Stimulated activated CD4-positive, alpha-beta T cell treated with anti-CD3 and anti-CD28 coated beads, Interleukin-4, amount 100 ng/mL, for 48 hours (primary cell): ENCODE measurements at places on chromosomes 16 and 17.

- no peak for DNase-seq
Measured at GRCh38 chr16:12208341-12209035, 232.0 kb downstream of the SNX29 start.

DNA sequence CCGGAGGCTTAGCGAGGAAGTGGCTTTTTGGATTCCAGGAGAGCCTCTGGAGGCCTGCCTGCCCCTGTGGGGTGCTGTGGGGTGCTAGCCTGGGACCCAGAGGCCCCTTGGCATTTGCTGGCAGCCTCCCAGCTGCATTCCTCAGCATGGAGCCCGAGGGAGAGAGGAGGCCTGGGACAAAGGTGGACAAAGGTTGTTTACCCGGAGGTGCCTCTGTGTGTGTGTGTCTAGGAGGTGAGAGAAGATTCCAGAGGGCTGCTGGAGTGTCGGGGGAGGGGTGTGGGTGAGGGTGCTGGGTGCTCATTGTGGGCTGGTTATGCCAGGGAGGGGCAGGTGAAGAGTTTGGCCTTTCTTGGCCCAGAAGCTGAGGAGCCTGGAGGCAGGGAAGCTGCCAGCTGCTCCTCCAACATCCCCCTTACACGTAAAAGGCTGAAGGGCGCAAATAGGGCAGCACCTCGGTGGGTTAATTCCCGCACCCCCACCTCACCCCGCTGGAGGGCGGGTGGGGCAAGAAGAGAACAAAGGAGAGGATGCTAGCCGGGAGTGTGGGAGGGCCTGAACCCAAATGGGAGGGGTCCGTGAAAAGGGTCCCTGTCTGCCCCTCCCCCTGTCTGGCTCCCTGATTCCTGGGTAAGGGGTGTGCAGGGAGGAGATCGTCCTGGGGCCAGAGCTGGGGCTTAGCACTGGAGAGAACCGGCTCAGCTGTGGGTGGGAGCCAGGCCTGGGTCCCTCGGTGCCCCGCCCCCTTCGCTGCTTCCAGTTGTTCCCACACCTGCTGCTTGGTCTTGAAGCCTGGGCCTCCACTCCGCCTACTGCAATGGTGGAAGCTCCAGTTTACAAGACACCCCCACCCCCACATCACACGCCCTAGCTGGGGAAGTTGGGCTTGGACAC lies 9.9 kb downstream of the HEXIM2 start:
- DNase-seq: no peak

DNA sequence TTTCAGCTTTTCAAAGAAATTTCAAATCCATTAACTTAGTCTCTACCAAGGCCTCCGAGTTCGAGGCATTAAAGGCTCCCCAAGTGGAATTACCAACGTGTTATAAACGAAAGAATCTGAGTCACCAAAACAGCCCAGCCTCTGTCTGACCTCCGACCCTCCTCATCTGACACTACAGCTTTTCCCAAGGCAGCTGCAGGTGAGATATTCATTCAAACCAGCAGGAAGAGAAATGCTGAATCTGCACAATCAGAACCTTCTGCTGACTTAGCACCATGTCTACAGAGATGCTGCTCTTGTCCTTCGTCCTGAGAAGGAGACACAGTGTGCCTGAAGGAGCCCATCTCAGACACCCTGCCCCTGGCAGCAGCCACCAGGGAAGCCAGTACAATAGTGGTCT lies 30.5 kb downstream of the GRIN2A start:
- no peak for DNase-seq

- no peak for DNase-seq
Measured at GRCh38 chr16:9437115-9437514, 345.7 kb downstream of the HAPSTR1 start.

DNA sequence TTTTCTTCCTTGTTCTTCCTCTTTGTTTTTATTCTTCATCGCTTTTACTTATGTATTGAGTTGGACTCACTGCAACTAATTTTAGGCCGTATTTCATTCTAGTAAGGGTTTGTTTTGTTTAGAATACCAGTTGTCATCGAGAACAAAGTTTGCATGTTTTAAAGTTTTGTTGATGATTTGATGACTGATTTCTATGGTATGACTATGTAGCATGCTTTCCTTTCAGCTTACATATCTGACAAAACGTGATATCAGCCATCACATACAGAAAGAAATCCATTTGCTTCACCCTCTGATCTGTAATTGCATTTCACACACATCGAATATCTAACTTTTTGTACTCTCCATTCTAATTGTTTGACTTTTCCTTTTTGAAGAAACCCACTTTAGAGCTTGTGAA lies 4.0 kb downstream of the PRKCA start:
- DNase-seq: no peak

GRCh38 chr17:39979016-39979670 lies 1.5 kb upstream of the PSMD3 start:
- DNase-seq: no peak

GRCh38 chr16:70393662-70394061 lies 45.2 kb downstream of the ST3GAL2 start:
- DNase-seq: no peak

DNA sequence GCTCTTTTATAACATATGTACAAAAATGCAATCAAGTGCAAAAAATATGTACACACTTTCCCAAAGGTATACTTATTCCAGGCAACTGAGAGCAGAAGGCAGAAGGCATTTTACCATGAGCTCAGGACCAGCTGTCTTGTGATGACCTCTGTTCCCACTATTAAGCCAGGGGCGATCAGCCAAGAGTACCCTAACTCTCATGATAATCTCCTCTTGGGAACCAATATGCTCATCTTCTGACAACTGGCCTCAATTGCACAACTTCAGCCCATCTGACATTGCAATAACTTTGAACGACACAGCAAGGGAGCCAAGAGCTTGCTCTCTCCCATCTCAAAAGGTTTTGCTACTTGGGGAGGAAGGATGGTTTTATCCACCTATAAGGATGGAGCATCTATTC lies 471.9 kb downstream of the HS3ST3B1 start:
- no peak for DNase-seq

GRCh38 chr16:81539009-81539758 lies 94.6 kb downstream of the CMIP start:
- no peak for DNase-seq

DNA sequence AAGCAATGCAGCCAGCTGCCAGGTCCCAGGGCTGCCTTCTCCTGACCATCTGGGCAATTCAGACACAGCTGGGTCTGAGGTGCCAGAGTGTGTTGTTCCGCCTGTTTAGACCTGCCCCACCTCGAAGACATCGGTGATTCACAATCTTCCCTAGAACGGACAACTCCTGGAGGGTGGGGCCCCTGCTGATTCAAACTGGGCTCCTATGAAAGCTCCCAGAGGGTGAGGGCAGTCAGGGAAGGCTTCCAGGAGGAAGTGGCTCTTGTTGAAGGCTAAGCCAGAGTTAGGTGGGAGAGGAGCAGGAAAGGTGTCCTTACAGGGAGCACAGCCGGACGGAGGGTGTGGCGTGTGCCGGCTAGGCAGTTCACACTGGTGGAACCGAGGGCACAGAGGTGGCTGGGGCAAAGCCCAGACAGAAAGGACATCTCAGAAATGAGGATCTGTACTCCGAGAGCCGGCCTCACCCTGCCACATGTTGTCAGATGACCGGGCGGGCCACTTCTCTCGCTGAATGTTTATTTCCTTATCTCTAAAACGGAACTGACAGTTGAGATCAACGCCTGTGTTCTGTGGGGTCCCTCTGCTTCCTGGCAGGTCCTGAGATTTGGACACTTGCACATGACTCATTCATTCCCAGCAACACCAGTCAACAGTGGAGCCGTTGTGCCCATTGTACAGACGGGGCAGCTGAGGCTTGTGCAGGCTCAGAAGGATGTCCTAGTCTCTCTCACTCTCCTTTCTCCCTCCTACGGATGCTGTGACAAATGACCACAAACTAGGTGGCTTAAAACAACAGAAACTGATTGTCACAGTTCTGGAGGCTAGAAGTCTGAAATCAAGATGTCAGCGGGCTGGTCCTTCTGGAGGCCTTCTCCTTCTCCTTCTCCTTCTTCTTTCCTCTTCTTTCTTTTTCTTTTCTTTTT lies 26.9 kb upstream of the LITAF start:
- no peak for DNase-seq

DNA sequence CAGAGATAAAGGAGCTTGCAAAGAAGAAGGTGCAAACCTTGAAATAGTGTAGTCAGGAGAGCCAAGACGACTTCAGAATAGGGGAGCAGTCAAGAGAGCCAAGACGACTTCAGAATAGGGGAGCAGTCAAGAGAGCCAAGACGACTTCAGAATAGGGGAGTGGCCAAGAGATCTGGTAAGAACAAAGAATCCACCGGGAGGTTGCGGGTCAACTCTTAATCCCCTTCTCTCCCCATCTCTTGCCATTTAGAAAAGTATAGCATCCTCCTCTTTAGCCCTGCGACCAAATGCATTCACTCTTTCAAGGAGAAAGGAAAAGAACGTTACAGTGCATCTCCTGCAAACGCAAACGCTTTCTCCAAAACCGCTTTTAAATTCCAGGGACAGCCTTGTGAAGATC lies 713 bp downstream of the KNOP1 start:
- no peak for DNase-seq

- DNase-seq: no peak
Measured at GRCh38 chr17:29749045-29749825, 126.5 kb upstream of the CORO6 start.

DNA sequence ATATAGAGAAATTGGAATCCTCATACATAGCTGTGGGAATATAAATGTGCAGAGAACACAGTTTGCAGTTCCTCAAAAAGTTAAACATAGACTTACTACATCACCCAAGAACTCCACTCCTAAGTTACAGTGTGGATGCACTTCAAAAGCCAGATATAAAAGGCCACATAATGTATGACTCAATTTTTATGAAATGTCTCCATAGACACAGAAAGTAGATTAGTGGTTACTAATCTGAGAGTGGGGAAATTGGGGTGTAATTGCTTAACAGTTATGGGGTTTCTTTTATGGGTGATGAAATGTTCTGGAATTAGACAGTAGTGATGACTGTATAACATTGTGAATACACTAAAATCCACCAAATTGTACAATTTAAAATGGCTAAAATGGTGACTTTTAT lies 60.9 kb downstream of the CACNG1 start:
- DNase-seq: no peak

- DNase-seq: no peak
Measured at GRCh38 chr16:20874088-20874581, 26.0 kb downstream of the DCUN1D3 start.

DNA sequence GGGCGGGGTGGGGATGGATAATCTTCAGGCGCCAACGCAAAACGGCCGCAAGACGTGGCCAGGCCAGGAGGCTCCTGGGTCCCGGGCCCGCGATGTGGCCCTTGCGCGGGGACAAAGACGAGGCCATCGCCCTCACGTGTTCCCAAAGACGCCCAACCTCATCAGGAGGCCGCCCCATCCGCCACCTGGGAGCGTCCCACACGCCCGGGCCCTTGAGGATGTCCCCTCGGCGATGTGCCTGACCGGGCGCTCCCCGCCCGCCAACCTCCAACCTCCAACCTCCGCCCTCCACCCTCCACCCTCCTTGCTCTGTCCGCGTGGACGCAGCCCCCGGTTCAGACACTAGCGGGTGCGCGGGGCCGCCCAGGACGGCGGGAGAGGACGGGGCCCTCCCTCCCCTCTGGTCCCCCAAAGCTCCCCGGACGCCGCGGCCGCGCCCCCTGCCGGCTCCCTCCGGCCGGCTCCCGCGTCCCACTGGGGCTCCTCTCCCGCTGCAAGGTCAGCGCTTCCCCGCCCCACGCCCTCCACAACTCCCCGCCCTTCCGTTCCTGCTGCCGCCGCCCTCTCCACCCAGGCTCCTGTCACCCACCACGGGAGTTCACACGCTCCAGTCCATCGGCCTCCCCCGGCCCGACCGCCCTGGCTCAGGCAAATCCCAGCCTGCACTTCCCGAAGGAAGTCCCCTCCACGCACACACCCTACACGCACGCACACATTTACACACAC lies 250.8 kb upstream of the RPL38 start:
- peak; percentile 15 for DNase-seq

DNA sequence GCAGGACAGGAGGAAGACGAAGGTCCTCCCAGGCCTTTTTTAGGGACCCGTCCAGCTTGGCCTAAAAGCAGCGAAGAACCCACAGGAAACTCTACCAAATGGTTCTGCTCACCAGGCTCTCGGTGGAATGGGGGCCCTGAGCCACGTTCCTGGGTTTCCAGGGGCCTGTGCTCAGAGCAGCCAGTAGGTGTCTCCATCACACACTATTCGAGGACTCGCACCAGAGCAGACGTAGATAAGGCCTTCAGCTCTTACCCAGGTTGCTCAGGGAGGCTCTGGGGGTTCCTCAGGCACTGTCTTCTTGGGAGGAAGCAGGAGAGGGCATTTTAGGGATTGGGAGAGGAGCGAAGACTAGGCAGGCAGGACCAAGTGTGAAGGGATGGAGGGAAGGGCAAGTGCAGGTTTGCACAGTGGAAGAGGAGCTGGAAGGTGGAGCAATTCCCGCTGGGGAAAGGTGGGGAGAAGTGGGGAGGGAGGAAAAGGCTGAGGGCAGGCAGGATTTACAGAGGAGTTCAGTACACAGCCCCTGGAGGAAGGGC lies 157.1 kb downstream of the RGS9 start:
- DNase-seq: peak; percentile 37

GRCh38 chr17:58278661-58279015 lies 2.1 kb downstream of the MPO start:
- no peak for DNase-seq

DNA sequence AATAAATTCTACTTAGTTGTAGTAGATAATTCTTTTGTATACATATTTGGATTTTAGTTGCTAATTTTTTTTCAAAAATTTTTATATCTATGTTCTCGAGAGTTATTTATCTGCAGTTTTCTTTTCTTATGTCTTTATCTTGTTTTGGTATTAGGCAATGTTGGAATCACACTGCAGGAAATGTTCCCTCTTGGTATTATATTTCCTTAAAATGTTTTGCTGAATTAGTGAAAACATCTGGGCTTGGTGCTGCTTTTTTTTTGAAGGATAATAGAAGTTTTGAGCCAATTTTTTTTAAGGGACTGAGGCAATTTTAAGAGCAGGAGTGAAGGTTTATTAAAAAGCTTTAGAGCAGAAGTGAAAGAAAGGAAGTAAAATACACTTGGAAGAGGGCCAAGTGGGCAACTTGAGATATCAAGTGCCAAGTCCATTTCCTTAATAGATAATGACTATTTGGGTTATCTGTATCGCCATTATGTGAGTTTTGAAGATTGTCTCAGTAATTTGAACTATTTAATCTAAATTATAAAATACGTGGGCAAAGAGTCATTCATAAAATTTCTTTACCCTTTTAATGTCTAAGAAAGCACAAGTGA lies 1390.1 kb upstream of the CDH8 start:
- no peak for DNase-seq

GRCh38 chr17:17750881-17751280 lies 69.6 kb downstream of the RAI1 start:
- no peak for DNase-seq

DNA sequence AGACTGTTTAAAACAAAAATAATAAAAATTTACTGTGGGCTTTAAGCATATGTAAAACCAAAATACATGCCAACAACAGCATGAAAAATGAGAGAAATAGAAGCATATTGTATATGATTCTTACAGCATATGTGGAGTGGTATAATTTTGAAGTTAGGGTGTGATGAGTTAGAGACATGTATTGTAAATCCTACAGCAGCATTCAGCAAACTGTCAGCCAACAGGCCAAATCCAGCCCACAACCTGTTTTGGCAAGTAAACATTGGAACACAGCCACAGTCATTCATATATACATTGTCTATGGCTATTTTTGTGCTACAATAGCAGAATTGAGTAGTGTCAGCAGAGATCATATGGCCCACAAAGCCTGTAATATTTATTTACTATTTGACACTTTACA lies 42.3 kb downstream of the ZNF18 start:
- DNase-seq: no peak

GRCh38 chr17:48514477-48514876 lies 16.3 kb downstream of the HOXB1 start:
- DNase-seq: no peak
